ENCODE measurements at places on chromosomes 6 and 20. TPM values are rescaled to one million over a fixed set of nuclear protein-coding genes. Genes with fewer than 3 reads are reported as not detected.
A peak's percentile ranks its signal among the peaks of the same experiment; 100 is the strongest.

GRCh38 chr6:5260111-5260620 is 584 bp downstream of the LYRM4 start:
- H3K27ac ChIP-seq: peak overlapping the region; percentile 95
- H3K4me3 ChIP-seq: peak overlapping the region; percentile 90
- peaks cover 12% of the 10 kb centered on the region for H3K4me1 ChIP-seq
- DNase-seq: no peak
- H3K27me3 ChIP-seq: no peaks in the 10 kb centered on the region

ZNF133 gene
- 14.1 TPM for total RNA-seq

GRCh38 chr6:154440022-154440421 is 70.5 kb downstream of the CNKSR3 start:
- no peaks in the 10 kb centered on the region for H3K27me3 ChIP-seq
- no peaks in the 10 kb centered on the region for H3K36me3 ChIP-seq

DNA sequence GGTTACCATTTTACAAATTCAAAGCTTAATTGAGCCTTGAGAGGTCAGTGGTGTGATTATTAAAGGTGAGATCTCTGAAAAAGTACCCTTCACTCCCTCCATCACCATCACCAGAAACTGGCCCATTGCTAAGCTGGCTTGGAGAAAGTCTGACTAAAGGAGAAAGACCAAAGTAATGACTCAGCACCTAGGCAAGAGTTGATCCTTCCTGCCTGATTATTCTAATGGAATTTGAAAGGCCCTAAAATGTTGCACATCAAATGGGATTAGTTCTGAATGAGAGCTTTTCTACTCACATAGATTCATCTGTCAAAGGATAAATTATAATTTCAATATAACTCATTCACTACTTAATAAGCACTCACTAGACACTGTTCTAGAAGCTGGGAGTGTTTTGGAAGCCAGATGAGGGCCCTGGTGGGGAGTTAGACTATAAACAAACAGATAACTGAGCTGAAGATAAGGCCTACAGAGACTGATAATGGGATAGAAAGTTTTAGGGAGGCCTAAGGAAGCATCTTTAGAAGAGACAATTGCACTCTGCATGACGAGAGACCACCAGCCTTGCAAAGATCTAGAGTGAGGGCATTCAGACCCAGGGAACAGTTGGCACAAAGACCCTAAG is 366.7 kb downstream of the SYNE1 start:
- H3K27ac ChIP-seq: no peak overlapping the region
- no peak overlapping the region for H3K4me3 ChIP-seq
- H3K36me3 ChIP-seq: peaks cover 3% of the 10 kb centered on the region

ELOVL4 gene
- not detected for total RNA-seq

DNA sequence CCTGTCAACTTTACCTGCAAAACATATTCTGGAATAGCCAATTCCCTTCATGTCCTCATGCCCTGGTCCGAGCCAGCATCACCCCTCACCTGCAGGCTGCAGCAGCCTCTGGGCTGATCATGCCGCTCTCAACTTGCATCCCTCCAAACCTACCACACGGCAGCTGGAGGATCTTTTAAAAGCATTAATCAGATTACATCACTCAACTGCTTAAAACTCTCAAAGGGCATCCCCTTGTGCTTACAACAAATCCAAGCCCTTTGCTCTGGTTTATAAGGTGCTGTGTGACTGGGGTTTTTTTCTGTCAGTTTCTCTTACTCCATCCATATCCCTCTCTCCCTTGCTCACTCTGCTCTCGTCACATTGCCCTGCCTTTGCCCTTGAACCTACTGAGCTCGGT is 24.0 kb downstream of the CD40 start:
- H3K36me3 ChIP-seq: no peaks in the 10 kb centered on the region
- no peak for DNase-seq
- H3K4me3 ChIP-seq: no peak overlapping the region
- no peaks in the 10 kb centered on the region for H3K4me1 ChIP-seq
